ENCODE measurements at places on chromosomes 4 and X.

- no peak for DNase-seq
Measured at GRCh38 chr4:106522839-106523238, 154.3 kb upstream of the GIMD1 start.

DNA sequence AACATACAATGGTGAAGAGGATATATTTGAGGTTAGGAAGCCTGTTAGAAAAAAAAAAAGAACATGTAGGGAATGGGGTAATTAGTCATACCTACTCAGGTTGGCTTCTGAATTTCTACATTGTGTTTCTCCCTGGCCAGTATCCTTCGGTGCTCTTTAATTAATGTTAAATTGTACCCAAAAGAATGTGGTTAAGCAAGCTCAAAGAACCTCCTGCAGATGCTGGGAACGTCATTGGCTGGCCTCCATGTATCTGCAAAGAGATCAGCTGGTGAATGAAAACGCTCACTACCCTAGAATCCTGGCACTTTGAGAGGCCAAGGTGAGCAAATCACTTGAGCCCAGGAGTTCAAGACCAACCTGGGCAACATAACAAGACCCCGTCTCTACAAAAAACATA, 942.3 kb upstream of the PRKX start:
- no peak for DNase-seq

DNA sequence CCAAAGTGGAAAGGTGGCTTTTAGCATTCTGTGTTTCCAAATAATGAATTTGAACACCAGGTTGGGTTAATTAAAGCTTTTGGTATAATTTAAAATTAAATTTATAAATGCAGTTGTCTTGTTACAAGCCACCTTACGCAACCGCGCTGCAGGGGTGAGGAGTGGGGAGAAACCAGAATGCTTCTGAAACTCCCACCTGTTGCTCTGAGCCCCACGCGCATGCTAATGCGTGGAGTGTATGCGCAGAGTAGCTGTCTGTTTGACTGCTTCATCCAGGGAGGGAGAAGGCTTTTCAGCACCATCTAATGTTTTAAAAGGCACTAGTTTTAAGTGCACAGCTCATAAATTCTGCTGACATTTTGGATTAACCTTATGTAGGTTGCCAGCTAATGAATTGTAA, 12.5 kb downstream of the OGT start:
- DNase-seq = no peak

GRCh38 chr4:173526724-173527102, 3.3 kb downstream of the HAND2 start:
- no peak for DNase-seq

- no peak for DNase-seq
Measured at GRCh38 chr4:6281436-6282313, 12.0 kb downstream of the WFS1 start.

DNA sequence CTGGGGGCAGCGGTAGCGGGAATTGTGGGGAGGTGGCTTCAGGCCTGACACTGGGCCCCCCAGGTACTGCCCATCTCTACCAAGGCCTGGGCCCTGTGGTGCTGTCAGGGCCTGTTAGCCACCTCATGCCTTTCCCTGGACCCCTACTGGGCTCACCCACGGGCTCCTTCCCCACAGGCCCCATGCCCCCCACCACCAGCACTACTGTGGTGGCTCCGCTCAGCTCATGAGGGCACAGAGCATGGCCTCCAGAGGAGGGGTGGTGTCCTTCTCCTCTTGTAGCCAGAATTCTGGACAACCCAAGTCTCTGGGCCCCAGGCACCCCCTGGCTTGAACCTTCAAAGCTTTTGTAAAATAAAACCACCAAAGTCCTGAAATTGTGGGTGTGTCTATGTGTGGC, 7.5 kb downstream of the GATA1 start:
- DNase-seq = no peak

DNA sequence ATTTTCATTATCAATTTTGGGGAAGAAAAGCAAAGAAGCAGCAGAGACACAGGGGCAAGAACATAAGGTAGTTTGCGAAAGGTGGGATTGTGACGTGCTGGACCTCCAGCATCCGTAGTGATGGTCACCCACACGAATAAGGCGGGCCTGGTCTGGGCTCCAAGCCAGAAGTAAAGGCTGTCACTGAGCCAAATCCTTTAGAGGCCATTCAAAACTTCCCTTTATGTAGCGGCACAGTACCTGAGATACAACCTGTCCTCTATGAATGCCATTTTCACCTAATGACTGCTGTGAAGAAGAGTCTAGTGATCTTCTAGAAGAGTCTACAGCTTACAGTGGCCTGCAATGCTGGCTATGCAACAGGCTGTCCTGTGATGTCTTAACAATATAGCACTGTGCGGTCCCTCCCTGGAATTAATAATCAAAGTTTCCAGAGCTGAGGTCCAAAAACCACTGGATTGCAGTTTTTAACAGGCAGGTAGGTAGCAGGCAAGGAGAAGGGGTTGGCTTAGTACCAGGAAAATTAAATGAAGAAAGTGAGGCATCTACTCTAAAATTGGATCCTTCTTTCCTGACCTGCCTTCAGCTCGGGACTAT, 56.2 kb downstream of the TRIML1 start:
- DNase-seq = no peak

DNA sequence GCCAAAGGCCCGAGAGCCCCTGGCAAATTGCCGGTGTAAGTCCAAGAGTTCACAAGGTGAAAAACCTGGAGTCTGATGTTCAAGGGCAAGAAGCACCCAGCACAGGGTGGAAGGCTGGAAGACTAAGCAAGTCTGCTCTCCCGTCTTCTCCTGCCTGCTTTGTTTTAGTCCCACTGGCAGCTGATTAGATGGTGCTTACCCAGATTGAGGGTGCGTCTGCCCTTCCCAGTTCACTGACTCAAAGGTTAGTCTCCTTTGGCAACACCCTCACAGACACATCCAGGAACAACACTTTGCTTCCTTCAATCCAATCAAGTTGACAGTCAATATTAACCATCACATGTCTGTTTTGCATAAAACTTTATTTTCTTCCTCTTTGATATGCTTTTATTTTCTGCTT, 157.4 kb downstream of the HS3ST1 start:
- DNase-seq = no peak

- no peak for DNase-seq
Measured at GRCh38 chrX:81120936-81121371, 80.8 kb downstream of the HMGN5 start.

GRCh38 chr4:118557298-118557851, 127.8 kb upstream of the METTL14 start:
- no peak for DNase-seq

DNA sequence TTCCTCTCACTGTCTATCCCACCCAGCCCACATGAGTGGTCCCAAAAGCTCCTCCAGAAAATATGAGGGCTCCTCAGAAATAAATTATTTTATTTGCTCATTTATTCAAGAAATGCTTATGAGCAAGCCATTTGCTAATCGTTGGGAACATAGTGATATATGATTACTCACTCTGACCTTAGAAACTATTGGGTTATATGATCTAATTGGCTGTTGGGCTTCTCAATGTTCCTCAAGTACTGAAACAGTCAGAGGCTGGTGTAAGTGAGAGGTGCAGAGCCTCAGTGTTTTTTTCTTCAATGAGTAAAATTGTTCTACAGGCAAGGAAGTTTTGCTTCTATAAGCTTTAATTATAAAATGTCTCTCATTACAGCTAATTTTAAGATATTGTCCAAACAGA, 893.8 kb upstream of the INTU start:
- DNase-seq = no peak

DNA sequence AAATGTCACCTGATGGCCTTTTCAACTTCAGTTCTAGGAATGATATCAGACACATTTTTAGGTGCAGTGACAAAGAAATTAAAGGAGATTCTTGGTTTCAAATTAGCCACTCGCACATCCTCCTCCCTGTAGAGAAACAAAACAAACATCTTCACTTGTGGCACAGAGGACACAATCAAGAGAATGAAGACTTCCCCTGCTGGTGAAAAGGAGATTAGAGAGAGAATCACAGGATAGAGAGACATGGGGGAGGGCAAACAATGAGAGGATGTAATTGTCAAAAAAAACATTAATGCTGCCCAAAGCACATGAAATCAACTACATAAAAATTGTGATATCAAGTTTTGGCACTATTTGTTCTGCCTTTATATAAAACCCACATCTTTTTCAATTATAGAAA, 34.5 kb downstream of the ACE2 start:
- DNase-seq = no peak

GRCh38 chr4:99404595-99405287, 30.4 kb downstream of the ADH7 start:
- DNase-seq = no peak

DNA sequence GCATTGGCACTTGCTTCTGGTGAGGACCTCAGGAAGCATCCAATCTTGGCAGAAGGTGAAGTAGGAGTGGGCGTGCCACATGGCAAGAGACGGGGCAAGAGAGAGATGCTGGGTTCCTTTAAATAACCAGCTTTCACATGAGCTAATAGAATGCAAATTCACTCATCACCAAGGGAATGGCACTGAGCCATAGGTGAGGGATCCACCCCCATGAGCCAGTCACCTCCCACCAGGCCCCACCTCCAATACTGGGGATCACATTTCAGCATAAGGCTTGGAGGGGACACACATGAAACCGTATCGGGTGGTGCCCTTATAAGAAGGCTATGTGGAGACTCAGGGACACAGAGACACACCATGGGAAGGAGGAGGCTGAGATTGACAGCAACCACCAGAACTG, 140.0 kb upstream of the MSX1 start:
- DNase-seq = no peak

GRCh38 chr4:48877827-48878535, 28.6 kb downstream of the OCIAD2 start:
- DNase-seq = no peak

DNA sequence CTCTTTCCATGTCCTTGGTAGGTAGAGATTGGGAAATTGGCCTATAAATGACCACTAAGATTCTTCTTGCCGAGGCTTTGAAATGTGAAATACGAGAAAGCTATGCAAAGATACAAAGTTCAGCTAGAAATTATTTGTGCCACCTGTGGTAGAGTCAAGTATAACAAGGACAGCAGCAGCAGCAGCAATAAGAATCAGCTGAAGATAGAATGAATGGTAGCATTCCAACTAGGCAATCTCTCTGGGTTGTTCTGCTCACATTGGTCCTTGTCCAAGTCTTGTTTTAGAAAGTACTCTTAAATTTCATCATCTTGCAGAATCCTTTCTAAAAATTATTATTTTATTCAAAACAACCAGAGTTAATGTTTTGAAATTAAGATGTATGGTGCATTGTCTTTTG, 67.8 kb upstream of the PCDH10 start:
- no peak for DNase-seq

- no peak for DNase-seq
Measured at GRCh38 chr4:673349-674091, 556 bp downstream of the ATP5ME start.

DNA sequence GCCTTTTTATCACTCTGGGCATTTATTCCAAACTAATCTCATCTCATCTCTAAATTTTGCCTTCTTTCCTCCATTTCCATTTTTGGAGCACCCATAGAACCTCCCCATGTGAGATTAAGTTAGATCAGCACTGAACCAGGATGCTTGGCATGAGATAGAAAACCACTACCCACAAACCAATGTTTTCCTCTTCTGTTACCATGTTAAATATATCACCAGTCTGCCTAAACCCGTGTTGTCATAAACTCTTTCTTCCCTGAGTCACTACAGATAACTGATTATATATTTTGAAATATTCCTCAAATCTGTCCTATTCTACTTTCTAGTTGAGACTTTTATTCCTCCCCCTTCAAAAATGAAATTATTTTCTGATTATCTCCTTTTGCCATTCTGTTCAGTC, 37.6 kb downstream of the GABRB1 start:
- DNase-seq = no peak

- DNase-seq = no peak
Measured at GRCh38 chr4:5753766-5754528, 42.9 kb downstream of the EVC start.

- no peak for DNase-seq
Measured at GRCh38 chr4:8275548-8275910, 6.0 kb downstream of the HTRA3 start.

DNA sequence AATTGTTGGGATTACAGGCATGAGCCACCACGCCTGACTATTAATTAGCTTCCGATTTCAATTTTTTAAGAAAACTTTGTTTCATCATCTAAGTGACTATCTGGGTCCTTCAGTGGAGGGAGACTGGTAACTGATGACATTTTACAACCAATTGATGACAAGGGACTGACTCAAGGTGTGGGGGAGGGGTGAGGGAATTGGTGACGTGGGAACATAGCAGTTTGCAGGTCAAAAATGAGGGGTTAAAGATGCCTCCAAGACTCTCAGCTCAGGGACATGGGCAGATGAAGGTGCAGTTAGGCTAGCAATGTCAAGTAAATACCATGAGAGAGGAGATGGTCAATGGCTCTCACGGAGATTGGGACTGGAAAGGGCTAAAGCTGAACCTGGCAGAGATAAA, 5.7 kb upstream of the FAM9C start:
- DNase-seq = no peak

DNA sequence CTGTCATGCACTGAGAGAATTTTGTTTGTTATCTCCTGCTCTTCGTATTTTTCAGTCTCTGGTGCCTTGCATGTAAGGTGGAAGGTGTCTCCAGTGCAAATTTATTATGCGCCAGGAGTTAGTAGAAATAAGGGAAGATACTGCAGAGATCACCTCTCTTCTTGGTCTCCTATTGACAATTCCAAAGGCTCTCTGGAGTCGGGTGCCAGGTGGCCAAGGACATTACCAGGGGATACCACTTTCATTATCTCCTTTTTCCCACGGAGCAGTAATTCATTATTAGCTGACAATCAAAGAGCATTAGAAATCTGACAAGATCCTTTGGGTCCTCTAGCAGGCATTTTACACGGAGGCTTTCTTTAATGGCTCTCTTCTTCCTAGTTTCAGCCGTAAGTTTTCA, 26.0 kb downstream of the ADD1 start:
- DNase-seq = no peak

- DNase-seq = no peak
Measured at GRCh38 chr4:174540175-174540574, 17.9 kb upstream of the HPGD start.

GRCh38 chr4:28654618-28655017, 1794.0 kb downstream of the STIM2 start:
- no peak for DNase-seq

GRCh38 chrX:135985973-135986310, 707 bp downstream of the SLC9A6 start:
- no peak for DNase-seq

GRCh38 chr4:2072971-2073807, 14.1 kb downstream of the NAT8L start:
- no peak for DNase-seq

DNA sequence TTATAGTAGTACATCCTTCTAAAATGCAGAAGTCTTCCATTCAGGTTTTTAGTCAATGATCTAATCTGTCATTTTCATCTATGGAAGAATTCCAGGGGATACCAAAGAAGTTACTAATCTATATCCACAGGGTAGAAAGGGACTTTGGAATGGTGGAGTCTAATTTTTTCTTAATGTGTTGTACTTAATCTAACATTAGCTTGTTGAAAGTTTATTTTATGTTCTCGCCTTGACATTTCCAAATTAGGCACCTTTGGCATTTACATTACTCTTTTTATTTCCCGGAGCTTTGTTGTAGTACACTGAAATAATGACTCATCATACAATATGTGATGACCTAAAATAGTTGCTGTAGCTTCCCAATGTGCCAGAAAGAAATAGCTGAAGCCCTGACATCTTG, 91.5 kb downstream of the HTR2C start:
- no peak for DNase-seq

Measured in T-helper 1 cell (primary cell).